ENCODE measurements at places on chromosomes 1 and 21. TPM values are rescaled to one million over a fixed set of nuclear protein-coding genes. Genes with fewer than 3 reads are reported as not detected.

Gene RGS5
- 1.6 TPM for total RNA-seq

Gene CYYR1
- total RNA-seq = not detected

DNA sequence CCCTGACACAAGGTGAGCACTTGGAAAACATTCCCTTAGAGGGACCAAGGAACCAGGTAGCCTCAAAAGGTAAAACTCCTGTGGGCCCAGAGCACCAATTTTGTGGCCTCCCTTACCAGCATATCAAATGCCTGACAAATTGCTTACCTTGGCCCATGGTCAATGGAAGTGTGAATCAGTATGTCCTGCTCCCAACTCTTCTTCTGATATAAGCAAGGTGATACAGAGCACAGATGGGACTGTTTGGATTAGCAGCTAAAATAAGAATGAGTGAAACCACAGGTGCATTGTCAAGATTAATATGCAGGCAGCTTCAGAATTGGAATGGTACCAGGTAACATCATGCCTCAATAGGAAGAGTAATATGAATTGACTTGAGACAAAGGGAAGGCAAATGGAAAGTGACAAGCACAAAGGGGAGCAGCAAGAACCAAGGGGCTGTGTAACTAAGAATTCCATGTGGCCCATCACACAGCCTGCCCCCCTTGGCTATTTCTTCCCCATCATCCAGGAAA is 156.8 kb upstream of the KCND3 start:
- no peak for DNase-seq
- H3K36me3 ChIP-seq = no peaks in the 10 kb centered on the region
- H3K4me3 ChIP-seq = no peak overlapping the region
- H3K27ac ChIP-seq = no peak overlapping the region

Gene PTPRC
- total RNA-seq = 661 TPM

Gene LCA5L
- total RNA-seq = 0.17 TPM

- H3K27ac ChIP-seq = no peak overlapping the region
- no peak for DNase-seq
- H3K36me3 ChIP-seq = no peaks in the 10 kb centered on the region
- no peaks in the 10 kb centered on the region for H3K27me3 ChIP-seq
- peaks cover 30% of the 10 kb centered on the region for H3K4me1 ChIP-seq
Observed at GRCh38 chr1:9296850-9297249, 4.2 kb downstream of the SPSB1 start.

Gene NHLH1
- total RNA-seq = 0.08 TPM

DNA sequence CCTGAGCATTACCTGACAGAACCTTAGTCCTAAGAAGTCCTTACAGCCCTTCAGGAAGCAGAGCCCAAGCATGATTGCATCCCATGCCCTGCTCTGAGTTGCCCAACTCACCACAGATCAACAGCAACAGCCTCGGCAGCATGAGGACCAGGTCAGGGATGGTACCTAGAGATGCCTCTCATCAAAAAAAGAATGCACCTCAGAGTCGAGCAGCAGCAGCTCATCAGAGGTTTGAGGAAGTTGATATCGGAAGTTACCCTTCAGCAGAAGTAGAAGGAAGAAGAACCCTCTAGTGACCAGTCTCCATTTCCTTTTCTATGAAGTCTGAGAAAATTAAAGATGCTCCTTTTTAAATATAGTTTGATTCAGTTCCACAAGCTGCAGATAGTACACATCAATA is at the start of gene FCRL1:
FCRL1 (minus strand) TSS at position 225 of the 400 bp plus-strand sequence; CDS start at position 142, 83 bp downstream.
- H3K36me3 ChIP-seq = no peaks in the 10 kb centered on the region
- no peaks in the 10 kb centered on the region for H3K27me3 ChIP-seq
- no peak within 1 kb of the TSS for H3K4me3 ChIP-seq

Gene CA14
- not detected for total RNA-seq

Gene ACKR1
- total RNA-seq = not detected

Gene SPATA21
- total RNA-seq = not detected

- no peaks in the 10 kb centered on the region for H3K36me3 ChIP-seq
- H3K4me3 ChIP-seq = peak within 1 kb of the TSS; percentile 34
- DNase-seq = peak; percentile 13
Observed at GRCh38 chr21:41167348-41168342, at the start of gene BACE2. BACE2 (plus strand) TSS chr21:41168160; CDS start chr21:41168264, 104 bp downstream.

GRCh38 chr21:46349134-46349760 is 25.3 kb downstream of the PCNT start:
- no peak overlapping the region for H3K4me3 ChIP-seq
- H3K27ac ChIP-seq = no peak overlapping the region
- no peaks in the 10 kb centered on the region for H3K27me3 ChIP-seq
- DNase-seq = no peak
- no peaks in the 10 kb centered on the region for H3K4me1 ChIP-seq
- peaks cover 86% of the 10 kb centered on the region for H3K36me3 ChIP-seq

- H3K36me3 ChIP-seq = no peaks in the 10 kb centered on the region
- H3K4me3 ChIP-seq = no peak overlapping the region
- no peaks in the 10 kb centered on the region for H3K4me1 ChIP-seq
- no peak for DNase-seq
- H3K27ac ChIP-seq = no peak overlapping the region
Observed at GRCh38 chr1:203544485-203544884, 50.5 kb downstream of the OPTC start.

DNA sequence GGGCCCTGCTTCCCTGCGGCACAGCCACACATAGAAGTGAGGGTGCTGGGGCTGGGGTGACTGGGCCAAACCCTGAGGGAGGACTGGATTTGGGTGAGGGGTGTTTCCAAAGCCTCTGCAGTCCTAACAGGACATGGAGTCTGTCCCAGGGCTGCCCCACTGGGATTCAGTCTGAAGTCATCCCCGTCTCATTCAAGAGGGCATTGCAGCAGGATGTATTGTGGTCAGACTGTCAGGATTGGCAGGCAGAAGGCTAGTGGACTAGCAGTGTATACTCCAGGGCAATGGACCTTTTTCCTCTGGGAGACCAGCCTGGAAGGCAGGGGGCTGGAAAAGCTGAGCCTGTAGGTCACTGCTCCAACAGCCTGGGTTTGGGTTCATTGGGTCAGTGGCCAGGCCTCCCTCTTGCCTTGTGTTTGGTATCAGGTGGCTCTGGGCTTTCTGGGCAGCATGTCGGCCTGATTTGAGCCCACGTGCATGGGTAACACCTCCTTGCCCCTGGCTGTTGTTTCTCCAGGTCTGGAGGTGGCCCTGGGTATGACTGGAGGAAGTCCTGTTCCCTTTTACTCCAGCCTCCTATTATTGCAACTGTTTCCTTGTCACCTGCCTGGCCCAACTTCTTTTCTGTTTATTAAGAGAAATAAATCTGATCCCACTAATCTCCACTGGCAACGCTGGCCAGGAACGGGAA is 41.0 kb upstream of the SYNC start:
- H3K36me3 ChIP-seq = no peaks in the 10 kb centered on the region
- no peak overlapping the region for H3K27ac ChIP-seq
- H3K4me1 ChIP-seq = peaks cover 13% of the 10 kb centered on the region
- no peak overlapping the region for H3K4me3 ChIP-seq
- DNase-seq = no peak

DNA sequence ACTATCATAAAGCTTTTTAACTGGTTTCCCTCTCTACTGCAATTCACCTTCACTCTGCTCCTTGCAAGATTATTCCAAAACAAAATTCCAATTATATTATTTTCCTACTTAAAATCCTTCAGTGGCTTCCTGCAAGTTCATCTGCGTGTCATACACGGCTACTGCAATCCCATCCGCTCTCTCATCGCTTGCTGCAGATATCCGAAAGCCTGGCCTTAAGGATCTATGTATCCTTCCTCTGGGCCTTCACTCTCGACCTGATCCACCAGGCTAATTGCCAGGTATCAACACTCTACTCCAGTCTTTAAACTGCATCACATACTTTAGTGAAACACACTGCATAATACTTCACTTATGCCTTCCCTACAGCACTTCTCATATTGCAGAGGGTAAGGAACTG is 44.0 kb downstream of the VAV3 start:
- no peak overlapping the region for H3K27ac ChIP-seq
- H3K4me1 ChIP-seq = no peaks in the 10 kb centered on the region
- no peak overlapping the region for H3K4me3 ChIP-seq
- DNase-seq = no peak
- no peaks in the 10 kb centered on the region for H3K36me3 ChIP-seq
- no peaks in the 10 kb centered on the region for H3K27me3 ChIP-seq

Gene KCNA3
- total RNA-seq = 118 TPM

DNA sequence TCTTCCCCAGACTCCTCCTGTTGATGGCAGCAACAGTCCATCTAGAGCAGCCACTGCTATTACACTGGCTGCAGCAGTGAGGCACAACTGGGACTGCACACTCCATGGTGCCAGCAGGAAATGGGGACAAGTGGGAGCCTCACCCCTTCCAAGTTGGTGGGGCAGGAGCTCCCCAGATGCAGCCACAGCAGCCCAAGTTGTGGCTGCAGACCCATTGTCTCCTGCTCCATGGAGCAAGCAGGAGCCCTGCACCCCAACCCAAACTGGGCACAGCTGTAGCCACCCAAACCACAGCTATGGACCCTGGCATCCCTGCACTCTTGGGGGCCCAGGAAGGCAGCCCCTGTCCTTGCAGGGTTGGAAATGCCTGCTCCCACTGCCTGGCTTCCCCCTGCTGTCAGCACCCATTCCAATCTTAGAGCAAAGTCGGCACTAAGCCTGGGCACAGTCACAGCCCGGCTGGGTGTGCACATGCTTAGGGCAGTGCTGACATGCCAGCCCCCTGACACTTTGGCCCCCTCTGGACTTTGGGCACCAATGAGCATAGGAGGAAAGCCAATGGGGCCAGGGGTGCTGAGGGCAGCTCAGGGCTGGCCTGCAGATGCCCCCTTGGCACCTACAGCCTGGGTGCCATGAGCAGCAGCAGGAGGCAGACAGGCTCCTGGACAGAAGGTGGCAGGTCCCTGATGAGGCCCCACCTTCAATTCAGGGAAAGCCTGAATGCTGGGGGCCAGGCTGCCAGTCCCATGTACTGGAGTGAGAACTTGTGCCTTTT is 44.0 kb downstream of the MATN1 start:
- no peak overlapping the region for H3K27ac ChIP-seq
- peaks cover 3% of the 10 kb centered on the region for H3K4me1 ChIP-seq
- H3K36me3 ChIP-seq = no peaks in the 10 kb centered on the region
- no peak overlapping the region for H3K4me3 ChIP-seq

GRCh38 chr1:64006276-64007051 is 197.0 kb upstream of the UBE2U start:
- no peak overlapping the region for H3K4me3 ChIP-seq
- no peak overlapping the region for H3K27ac ChIP-seq
- no peaks in the 10 kb centered on the region for H3K4me1 ChIP-seq
- no peaks in the 10 kb centered on the region for H3K36me3 ChIP-seq
- no peaks in the 10 kb centered on the region for H3K27me3 ChIP-seq
- no peak for DNase-seq

Gene ANKRD34A
- total RNA-seq = 0.47 TPM

- no peaks in the 10 kb centered on the region for H3K36me3 ChIP-seq
- H3K27me3 ChIP-seq = peaks cover 16% of the 10 kb centered on the region
- no peaks in the 10 kb centered on the region for H3K4me1 ChIP-seq
- no peak for DNase-seq
Observed at GRCh38 chr1:158227904-158228623, 26.2 kb upstream of the CD1A start.
